ENCODE measurements at places on chromosomes 12 and 14.

GRCh38 chr12:131041968-131042833 lies 88.5 kb downstream of the ADGRD1 start:
- no peak overlapping the region for H3K27ac ChIP-seq
- no peaks in the 10 kb centered on the region for H3K36me3 ChIP-seq
- H3K4me1 ChIP-seq = peaks cover 41% of the 10 kb centered on the region
- no peak overlapping the region for H3K4me3 ChIP-seq
- no peaks in the 10 kb centered on the region for H3K27me3 ChIP-seq
- DNase-seq = no peak

DNA sequence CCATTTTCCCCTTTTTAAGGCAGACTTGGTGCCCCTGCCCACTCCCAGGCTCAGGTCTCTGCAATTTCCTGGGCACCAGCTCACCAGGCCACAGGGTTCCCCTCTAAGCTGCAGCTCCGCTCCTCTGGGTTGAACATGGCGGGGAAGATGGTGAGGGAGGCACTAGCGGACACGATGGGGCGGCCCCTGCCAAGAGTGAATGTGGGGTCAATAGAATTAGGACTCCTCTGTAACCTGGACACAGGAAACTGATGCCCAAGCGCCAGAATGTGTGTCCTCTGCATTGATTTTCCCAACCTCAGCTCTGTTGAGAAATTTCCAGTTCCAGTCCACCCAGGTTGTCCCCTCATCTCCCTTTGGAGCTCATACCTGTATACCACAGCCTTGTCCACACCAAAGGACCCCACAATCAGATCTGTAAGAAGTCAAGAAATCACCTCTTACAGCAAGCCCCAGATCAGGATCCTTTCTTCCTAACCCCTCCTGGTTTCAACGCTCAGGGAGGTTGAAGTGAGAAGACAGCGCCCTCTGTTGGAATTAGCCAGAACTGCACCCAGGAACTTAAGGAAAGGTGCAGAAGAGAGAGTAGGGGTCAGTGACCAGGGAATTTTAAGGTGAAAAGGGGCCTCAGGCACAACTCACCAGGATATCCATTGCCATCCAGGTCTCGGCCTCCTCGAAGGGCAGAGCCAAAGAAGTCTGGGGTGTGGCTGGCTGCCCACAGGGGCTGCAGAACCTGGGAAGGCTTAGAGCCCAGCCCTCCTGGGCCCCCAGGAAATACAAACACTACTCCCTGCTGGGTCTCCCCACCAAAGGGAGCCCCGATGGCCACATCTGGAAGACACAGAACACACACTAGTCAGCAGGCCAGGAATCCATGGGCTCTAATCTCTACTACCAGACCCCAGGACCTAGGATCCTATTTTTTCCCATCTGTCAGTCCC lies 14.7 kb downstream of the ITGA5 start:
- no peak overlapping the region for H3K4me3 ChIP-seq
- peak; percentile 75 for DNase-seq
- H3K4me1 ChIP-seq = peaks cover 11% of the 10 kb centered on the region
- H3K36me3 ChIP-seq = peaks cover 99% of the 10 kb centered on the region
- H3K27me3 ChIP-seq = no peaks in the 10 kb centered on the region

DNA sequence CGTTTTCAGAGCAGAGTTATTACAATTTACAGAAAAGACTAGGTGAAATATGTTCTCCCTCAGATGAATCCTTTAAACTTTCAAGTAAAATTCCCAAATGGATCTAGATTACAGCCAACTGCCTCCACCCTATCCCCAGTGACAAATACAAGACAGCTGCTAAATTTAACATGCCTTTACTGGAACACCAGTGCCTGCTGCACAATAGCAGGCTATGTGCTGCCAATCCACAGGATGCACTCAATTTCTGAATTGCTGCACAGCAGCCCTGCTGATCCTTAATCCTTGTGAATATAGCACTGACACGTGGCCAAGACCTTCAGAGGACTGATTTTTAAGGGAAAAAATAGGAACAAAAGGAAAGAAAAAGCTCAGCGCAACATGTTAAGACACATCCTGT lies 128.9 kb downstream of the CCER1 start:
- H3K4me1 ChIP-seq = no peaks in the 10 kb centered on the region
- DNase-seq = no peak
- no peaks in the 10 kb centered on the region for H3K27me3 ChIP-seq
- no peak overlapping the region for H3K27ac ChIP-seq
- H3K36me3 ChIP-seq = no peaks in the 10 kb centered on the region

- H3K4me3 ChIP-seq = no peak overlapping the region
- H3K36me3 ChIP-seq = no peaks in the 10 kb centered on the region
- no peaks in the 10 kb centered on the region for H3K4me1 ChIP-seq
- no peak for DNase-seq
- no peak overlapping the region for H3K27ac ChIP-seq
Measured at GRCh38 chr12:46933947-46934346, 108.2 kb upstream of the SLC38A4 start.

- no peak overlapping the region for H3K4me3 ChIP-seq
- no peak overlapping the region for H3K27ac ChIP-seq
- DNase-seq = no peak
- H3K4me1 ChIP-seq = no peaks in the 10 kb centered on the region
- no peaks in the 10 kb centered on the region for H3K27me3 ChIP-seq
Measured at GRCh38 chr14:47223656-47224055, 451.7 kb downstream of the MDGA2 start.

GRCh38 chr12:114238808-114239207 lies 167.1 kb downstream of the TBX5 start:
- H3K4me3 ChIP-seq = no peak overlapping the region
- no peak overlapping the region for H3K27ac ChIP-seq
- no peaks in the 10 kb centered on the region for H3K36me3 ChIP-seq
- H3K4me1 ChIP-seq = no peaks in the 10 kb centered on the region
- DNase-seq = no peak

DNA sequence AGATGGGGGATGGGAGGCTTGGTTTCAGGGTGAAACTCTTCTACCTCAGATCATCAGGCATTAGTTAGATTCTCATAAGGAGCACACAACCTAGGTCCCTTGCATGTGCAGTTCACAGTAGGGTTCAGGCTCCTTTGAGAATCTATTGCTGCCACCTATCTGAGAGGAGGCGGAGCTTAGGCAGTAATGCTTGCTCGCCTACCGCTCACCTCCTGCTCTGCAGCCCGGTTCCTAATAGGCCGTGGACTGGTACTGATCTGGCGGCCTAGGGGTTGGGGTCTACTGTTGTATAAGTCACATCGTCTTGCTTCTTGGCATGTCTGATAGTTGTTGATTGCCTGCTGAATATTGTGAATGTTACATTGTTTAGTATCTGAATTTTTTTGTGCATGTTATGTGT lies 12.2 kb downstream of the SCYL2 start:
- DNase-seq = no peak
- H3K27ac ChIP-seq = no peak overlapping the region
- no peak overlapping the region for H3K4me3 ChIP-seq
- peaks cover 22% of the 10 kb centered on the region for H3K36me3 ChIP-seq

DNA sequence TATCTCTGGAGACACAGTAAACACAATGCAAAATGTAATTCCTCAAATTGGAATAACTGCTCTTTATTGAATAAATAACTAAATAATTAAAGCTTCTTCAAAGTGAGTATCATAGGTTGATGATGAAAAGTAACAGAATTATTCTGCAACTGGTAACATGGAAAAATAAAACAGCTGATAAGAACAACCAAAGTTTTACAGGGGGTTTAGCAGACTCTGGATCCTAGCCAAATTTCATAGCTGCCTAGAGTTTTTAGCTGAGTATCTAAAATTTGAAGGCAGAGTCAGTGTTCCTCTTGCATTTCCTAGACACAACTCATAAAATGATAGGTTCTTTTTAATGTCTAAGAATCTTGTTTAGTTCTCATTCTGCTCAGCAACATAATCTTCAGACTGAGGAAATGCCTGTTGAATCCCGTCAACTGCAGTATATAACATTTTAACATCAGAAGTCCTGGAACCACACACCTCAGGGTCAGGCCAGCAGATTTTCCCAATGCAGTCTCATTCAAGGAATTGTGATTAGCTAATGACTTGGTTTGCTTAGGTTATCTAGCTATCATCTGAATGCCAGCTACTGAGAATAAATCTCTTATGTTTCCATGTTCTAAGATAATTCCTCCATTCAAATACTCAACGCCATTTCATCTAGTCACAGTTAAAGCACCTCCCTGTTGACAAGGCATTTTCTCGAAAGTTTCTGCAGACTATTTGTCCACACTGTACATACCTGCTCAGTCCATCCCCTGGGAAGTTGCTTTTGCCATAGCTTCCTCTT lies 411.6 kb downstream of the BCAT1 start:
- H3K4me3 ChIP-seq = no peak overlapping the region
- no peaks in the 10 kb centered on the region for H3K4me1 ChIP-seq
- H3K27me3 ChIP-seq = no peaks in the 10 kb centered on the region
- no peaks in the 10 kb centered on the region for H3K36me3 ChIP-seq
- no peak overlapping the region for H3K27ac ChIP-seq

DNA sequence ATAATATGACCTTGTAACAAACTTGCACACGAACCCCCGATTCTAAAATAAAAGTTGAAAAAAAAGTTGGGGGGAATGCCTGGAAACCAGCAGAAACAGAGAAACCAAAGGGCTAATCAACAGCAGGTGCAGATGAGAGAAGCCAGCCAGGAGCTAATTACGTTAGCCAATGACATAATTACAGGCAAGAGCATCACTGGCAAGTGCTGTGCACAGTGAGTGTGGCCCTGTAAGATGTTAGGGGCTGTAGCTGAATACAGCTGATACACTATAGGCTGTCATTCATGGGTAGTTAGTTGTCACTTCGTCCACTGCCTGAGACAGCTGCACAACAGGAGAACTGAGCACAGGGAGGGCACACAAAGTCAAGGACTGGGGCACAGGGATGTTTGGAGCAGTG lies 7.3 kb upstream of the FGF23 start:
- no peak overlapping the region for H3K27ac ChIP-seq
- DNase-seq = no peak
- H3K27me3 ChIP-seq = no peaks in the 10 kb centered on the region
- no peaks in the 10 kb centered on the region for H3K4me1 ChIP-seq
- H3K36me3 ChIP-seq = no peaks in the 10 kb centered on the region
- H3K4me3 ChIP-seq = no peak overlapping the region

DNA sequence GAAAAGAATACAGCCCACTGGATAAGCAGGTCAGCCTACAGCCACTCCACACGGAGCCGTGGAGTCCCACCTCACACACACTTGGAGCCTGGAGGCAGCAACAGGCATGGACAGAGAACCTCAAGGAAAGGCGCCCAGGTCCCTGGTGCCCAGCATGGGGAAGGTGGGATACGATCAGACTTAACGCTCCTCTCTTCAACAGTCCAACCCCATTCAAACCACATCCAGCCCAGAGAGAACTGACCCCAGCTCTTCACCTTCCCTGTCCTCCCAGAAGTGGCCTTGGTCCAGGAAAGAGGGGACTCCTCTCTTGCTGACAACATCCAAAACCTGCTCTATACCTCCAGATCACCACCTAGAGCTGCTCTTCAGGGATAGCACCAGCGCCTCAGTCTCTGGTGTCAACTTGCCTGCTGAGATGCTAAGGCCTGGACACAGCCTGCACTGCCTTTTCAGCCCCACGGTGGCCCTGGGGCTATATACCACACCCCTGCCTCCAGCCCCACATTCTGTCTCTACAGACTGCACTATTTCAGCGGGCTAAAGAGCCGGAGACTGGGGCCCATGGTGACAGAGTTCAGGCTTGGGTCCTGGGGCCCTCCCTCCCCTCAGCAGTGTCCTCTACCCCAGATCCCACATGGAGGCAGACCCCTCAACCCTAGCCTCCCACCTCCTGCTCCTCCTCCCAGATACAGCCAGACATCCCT lies 7.0 kb downstream of the ADCY6 start:
- DNase-seq = no peak
- peaks cover 26% of the 10 kb centered on the region for H3K36me3 ChIP-seq
- no peaks in the 10 kb centered on the region for H3K27me3 ChIP-seq
- H3K27ac ChIP-seq = no peak overlapping the region

DNA sequence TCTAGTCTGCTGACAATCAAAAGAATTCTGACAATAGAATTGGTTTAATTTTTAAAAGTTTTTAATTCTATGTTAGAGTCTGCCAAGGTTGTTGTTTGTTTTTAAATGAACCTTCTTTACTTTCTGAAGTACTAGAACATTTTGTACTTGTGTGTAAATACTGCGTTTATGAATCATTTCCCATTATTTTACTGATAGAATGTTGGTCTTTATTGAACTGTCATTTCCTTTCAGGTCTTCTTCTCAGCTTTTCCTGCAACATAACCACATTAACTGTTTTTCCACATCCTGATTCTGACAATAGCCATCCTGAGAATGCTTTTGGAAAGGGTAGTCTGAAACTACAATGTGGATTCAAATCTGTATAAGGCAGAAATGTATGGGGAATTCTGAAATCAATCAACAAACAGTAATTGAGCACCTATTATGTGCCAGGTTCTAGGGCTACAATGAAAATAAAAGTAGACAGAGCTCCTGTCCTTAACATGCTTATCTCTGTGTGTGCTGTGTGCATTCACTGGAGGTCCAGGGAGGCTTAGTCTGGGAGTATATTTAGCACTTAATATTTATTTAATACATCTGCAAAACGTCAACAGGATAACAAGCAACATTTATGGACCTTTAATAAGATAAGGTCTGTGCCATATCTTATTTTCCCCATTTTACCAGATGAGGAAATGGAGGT lies 73.1 kb upstream of the SLC38A2 start:
- peak overlapping the region; percentile 23 for H3K27ac ChIP-seq
- no peaks in the 10 kb centered on the region for H3K4me1 ChIP-seq
- H3K4me3 ChIP-seq = no peak overlapping the region

GRCh38 chr12:121748571-121749265 lies 36.2 kb downstream of the TMEM120B start:
- H3K4me3 ChIP-seq = no peak overlapping the region
- DNase-seq = no peak
- H3K27me3 ChIP-seq = no peaks in the 10 kb centered on the region
- H3K4me1 ChIP-seq = no peaks in the 10 kb centered on the region

- no peaks in the 10 kb centered on the region for H3K4me1 ChIP-seq
- DNase-seq = no peak
- no peak overlapping the region for H3K27ac ChIP-seq
- no peaks in the 10 kb centered on the region for H3K27me3 ChIP-seq
- no peaks in the 10 kb centered on the region for H3K36me3 ChIP-seq
- H3K4me3 ChIP-seq = no peak overlapping the region
Measured at GRCh38 chr14:100782516-100783320, 43.2 kb upstream of the MEG3 start.

DNA sequence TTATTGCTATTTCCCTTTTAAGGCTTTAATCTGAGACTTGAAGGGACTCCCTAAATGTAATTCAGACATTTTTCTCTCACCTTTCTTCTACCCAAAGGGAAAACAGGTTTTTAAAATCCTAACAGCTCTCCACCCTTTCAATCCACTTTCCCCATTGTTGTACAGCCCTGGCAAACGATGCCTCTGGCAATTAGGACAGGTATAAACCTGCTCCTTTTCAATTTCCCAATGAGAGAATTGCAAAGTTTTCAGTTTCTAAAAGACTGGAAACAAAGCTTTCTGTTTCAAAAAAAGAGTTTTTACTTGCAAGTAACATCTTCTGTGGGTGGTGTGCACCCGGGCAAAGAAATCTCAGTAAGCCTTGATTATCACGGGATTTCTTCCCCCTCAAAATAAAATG lies 131.2 kb downstream of the HMGA2 start:
- no peaks in the 10 kb centered on the region for H3K36me3 ChIP-seq
- no peak for DNase-seq
- H3K27me3 ChIP-seq = peaks cover 3% of the 10 kb centered on the region
- H3K4me3 ChIP-seq = no peak overlapping the region
- no peaks in the 10 kb centered on the region for H3K4me1 ChIP-seq
